Germinal center (tissue), 1 donor: ENCODE measurements at places on chromosomes 7 and 10.

DNA sequence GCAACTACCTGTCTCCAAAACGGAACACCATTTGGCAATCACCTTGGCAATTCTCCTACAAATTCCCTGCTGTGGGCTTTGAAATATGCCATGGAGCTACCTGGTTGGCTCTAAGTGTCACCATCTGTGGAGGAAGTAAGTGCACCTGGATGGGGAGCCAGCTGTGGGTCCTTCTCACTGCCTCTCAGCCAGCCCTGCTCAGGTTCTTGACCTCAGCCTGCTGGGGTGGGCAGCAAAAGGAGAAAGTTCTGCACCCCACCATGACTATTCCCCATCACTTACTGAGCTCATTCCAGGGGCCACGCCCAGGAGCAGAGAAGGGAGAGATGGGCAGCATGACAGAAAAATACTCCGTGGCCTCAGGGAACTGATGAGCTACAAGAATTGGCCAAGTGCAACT lies 158.7 kb downstream of the TNS3 start:
- DNase-seq = no peak

DNA sequence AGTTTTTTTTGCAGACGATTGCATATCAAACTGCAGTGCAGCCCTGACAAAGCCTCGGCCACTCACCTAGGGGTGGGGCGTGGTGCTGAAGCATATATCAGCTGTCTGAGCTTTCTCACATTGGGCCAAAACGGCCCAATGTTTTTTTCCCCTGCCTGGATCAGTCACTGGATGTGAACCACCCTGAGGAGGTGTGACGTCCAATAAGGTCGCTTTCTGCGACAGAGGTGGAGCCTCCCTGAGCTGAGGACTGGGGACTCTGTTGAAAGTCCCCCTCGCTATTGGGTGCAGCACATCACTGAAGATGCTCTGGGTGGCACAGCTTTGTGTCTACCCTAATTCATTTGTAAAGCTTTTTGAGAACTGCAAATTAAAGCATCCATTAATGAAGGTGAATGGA lies 60.9 kb downstream of the SEM1 start:
- no peak for DNase-seq

- peak; percentile 83 for DNase-seq
These were observed 256.9 kb upstream of the NFE2L3 start for GRCh38 chr7:25894902-25895791.

DNA sequence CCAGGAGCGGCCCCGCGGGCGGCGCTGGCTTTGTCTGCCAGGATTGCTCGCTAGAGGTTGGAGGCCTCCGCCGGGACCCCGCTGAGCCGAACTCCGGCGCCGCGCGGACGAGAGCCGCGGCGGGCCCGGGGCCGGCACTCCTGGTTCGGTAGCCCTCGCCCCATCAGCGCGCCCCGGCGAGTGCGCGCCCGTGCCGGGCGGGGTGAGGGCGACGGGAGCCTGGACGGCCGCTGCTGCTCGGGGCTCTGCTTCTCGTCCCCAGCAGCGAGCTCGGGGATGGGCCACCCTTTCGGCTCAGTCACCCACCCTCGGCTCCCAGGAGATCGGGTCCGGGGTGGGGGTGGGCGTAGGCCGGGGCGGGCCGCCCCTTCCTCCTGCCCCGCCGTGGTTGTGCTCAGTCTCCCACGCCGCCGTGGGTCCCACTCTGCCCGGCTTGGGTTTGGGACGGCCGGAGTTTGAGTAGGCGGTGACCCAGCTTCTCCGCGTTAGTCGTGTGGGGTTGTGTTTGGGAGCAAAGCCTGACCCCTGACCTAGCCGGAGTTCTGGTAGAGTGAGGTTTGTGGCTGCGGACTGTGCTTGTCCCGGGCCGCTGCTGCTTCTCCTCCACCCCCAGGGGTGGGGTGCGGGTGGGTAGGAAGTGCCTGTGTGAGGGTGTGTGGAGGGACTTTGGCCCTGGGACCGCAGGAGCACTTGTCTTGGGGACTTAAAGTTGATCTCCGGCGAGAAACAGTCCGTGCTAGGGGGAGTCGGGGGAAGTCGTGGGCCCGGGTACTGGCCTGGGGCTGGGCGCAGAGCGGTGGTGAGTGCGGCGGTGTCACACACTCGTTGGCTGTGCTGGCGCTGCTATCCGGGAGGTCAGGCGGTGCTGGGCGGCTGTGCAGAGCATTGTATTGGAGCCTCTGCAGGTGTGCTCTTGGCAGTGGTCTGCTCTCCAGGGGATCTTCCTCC lies 677 bp downstream of the TSPAN14 start:
- peak; percentile 59 for DNase-seq

DNA sequence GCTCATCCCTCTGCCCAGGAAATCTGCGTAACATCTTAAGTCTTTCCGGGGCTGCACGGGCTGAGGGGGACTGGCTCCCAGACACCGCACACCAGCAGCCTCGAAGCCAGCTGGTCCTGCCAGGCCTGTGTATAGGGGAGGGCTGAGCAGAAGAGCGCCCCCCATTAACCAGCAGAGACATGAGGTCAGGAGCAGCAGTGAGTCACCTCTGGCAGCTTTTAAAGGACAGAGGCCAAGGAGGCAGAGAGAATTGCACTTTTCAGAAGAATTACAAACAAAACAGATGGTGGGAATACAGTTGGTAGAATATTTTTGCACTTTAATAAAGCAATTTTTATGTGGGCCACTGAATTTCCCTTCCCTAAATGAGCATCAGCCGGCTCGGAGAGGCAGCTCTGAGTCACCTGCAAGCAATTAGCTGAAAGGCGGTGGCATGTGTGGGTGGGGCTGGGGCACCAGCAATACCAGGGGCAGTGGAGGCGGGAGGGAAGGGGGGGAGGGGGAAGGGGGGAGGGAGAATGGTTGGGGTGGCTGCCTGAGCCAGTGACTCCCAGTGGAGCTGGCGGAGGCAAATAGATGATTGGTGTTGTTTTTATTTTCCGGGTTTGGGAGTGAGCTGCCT lies 39.1 kb downstream of the GOLGA7B start:
- no peak for DNase-seq

GRCh38 chr7:42414941-42415505 lies 178.0 kb upstream of the GLI3 start:
- no peak for DNase-seq

DNA sequence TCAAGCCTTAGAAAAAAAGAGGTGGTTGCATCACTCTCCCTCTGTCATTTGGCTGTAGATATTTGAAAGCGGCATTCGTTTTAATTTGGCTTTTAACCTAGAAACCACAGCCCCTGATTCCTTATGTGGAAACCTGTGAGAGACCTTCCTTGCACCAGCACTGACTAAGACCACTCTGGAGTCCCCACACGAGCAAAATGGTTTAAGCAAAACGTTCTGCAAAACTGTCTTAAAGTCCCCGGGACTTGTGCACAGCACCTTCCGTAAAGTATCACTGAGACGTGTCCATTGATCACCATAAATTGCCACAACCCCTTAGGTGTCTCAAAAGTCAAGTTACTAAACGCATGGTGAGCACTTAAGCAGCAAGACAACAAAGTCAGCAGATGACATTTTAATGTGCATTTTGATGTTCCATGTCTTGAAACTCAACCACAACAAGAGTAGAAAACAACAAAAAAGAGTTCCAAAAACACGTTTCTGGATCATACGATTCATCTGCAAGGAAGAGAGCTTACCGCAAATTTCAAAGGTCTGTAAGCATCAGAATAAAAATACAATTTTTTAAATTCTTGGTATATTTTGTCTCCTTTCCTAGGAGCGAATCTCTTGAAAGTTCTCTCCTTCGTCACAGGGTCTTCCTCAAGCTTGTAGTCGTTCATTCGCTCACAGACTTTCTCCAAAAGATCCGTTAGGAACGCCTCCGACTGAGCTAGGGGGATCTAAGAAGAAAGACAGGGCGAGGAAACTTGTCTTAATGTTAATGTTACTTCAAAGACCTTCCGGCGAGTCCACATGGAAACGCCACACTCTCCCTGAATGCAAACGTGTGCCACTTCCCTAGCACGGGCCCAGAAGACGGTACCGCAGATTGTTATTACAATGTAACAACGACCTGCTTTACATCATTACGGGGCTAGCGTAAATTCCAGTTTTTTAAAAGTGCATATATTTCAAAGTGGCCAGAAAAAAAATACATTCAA lies 37.7 kb downstream of the CNPY1 start:
- DNase-seq = no peak

DNA sequence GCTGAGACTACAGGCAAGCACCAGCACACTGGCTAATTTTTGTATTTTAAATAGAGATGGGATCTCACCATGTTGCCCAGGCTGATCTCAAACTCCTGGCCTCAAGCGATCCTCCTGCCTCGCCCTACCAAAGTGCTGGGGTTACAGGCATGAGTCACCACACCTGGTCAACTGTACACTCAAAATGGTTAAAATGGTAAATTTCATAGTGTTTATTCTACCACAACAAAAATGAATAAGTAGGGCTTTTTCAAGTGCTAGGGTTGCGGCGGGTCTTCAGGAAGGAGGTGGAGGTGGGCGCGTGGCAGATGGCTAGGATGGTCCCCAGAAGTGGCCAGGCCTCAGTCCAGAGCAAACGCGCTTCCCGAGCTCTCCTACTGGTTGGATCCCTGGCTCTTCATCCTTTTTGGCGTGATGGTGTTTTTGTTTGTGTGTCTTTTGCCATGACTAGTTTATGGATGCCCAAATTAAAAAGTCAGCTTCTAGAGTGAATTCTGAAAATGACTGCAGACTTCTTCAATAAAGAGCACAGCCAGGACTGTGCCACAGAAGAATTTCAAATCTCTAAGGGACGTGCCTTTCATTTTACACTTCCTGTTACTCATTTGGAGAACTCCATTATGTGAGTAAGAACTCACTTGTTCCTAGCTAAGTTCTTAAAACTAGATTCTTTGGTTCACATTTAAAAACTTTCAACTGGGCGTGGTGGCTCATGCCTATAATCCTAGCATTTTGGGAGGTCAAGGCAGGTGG lies 73.9 kb downstream of the TMEM130 start:
- DNase-seq = no peak

DNA sequence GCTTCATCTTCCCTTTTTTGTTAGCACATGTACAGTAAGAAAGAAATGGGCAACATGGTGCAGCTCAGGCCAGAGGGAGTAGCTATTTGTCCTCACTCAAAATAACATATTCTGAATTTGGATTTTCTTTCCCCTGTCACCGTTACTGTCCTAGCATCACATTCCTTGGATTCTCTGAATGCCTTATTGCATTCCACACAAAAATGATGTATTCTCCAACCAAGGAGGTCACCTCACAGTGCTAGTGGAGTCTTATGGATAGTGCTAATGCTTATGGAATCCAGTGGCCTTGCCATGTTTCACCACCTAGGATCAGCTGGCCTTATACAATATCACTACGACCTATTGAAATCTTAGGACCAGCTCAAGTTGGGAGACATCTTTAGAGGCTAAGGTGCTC lies 7.2 kb downstream of the PRSS58 start:
- DNase-seq = no peak
